ENCODE measurements at places on chromosomes 16 and 17.

GRCh38 chr16:74564451-74564984, 42.4 kb downstream of the GLG1 start:
- DNase-seq: no peak

DNA sequence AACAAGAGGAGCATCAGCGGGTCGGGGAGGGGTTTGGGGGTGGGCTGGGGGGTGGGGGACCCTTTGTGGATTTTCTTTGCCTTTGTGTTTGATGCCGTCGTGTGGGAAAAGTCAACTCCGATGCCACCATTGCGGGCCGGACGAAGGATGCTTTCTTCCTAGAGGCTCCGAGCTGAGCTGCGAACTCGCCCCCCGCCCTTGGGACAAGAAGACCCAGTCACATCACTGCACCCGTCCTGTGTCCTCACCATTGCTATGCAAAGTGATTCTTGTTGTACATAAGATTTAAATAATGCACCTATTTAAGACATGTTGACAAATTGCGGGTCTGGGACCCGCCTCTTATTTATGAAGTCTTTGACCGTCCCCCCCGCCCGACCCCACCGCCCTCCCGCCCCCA, 69.0 kb upstream of the PLCG2 start:
- DNase-seq: no peak

GRCh38 chr16:86632206-86632605, 53.9 kb downstream of the FOXL1 start:
- DNase-seq: no peak

- peak; percentile 80 for DNase-seq
Measured at GRCh38 chr16:30609002-30609925, 925 bp downstream of the ZNF689 start.

- DNase-seq: no peak
Measured at GRCh38 chr16:56363781-56364565, 61.4 kb downstream of the AMFR start.

DNA sequence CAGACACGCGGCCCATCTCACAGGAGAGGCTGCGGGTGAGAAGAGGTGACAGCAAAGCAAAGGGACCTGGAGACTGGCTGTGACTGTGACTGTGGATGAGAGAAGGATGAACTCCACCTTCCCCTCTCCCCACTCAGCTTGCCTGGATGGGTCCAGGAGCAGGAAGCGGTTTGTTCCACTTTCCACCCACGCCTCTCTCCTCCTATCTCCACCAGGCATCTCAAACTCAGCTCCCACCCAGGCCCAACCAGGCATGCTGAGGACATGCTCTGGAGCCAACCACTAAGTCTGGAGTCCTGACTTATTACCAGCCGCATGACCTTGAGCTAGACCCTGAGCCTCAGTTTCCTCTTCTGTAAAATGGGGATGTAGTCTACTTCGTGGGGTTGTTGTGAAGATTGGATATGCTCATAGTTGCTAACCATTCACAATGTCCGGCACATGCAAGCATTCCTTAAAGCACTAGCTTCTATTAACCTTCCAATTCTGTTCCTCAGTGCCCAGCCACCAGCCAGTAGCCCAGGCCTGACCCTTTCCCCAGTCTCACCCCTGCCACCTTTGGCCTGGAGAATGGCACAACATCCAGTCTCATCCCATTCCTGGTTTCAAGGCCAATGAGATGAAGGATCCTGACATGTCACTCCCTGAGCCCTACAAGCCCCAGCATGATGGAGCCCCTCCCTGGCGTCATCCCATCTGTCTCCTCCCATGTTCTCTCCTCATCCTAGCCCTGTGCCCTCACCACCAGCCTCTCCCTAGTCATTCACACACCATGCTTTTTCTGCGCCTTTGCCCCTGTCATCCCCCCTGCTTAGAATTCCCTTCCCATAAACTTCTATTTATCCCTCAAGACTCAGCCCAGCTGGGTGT, 2.3 kb downstream of the GAS2L2 start:
- DNase-seq: no peak

DNA sequence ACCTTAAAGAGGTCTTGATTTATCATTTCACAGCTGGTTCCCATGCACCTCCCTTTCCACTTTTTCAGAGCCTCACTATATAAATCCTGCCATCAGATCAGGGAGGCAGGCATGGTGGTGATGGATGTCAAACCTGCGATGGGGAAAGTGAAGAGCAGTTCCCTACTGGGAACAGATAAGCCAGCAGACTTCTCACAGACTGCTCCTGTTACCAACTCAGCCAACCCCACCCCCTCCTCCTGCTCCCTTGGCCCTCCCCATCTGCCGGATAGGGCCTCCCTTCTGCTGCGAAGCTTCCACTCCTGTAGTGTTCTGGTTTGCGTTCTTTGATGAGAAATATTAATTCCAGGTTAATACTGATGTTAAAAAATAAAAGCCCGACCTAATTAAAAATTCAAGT, 232.1 kb downstream of the STX8 start:
- DNase-seq: no peak

DNA sequence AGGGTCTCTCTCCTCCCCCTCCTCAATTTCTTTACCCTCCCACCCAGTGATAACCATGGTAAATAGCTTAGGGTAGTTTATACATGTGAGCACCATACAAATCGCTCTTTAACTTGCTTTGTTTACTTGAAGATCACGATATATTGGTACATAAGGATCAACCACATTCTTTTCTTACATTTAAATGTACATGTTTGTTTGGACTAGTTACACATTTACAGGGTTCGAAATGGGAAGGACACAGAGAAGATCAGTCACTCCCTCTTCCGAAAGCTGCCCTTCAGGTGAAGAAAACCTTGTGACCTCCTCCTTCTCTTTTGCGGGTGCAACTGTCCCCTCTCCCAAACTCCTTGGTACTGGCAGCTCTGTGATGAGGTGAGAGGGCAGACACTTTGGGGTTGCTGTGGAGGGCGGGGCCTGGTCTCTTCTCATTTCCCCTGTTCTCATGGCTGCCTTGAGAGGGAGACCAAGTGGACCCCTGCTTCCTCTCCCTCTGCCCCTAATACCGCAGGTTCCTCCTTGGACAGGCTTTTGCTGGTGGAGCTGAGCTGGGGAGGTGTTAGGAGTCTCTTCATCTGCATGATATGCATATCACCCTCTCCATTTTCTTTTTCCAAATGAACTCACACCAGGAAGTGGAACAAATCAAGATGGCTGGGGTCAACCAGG, 4.7 kb upstream of the PIK3R6 start:
- DNase-seq: no peak

DNA sequence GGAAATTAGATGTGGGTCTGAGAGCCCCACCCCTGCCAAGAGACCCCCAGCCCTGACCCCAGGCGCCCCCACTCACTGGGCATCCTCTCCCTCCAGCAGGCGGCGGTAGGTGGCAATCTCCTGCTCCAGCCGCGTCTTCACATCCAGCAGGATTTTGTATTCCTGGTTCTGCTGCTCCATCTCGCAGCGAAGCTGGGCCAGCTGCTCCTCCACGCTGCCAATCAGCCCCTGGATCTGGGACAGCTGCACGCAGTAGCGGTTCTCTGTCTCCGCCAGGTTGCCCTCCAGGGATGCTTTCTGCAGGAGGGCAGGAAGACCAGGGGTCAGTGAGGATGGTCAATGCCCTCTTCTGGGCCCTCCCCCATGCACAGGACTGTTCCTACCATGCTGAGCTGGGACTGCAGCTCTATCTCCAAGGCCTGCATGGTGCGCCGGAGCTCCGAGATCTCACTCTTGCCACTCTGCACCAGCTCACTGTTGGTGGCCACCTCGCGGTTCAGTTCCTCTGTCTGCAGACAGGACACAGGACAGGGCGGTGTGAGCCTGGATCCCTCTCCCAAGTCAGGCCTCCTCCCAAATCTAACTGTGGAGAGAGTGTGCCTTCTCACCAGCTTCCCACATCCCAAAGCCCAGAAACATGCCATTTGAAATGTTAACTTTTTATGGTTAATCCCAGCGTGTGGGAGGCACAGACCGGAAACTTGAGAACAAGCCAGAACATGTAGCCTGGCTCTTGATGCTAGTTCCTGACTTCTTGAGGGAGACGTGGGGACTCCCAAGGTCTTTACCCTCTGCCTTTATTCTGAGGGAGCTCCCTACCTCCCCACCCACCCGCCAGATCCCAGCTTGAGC, 3.6 kb downstream of the KRT17 start:
- DNase-seq: no peak

DNA sequence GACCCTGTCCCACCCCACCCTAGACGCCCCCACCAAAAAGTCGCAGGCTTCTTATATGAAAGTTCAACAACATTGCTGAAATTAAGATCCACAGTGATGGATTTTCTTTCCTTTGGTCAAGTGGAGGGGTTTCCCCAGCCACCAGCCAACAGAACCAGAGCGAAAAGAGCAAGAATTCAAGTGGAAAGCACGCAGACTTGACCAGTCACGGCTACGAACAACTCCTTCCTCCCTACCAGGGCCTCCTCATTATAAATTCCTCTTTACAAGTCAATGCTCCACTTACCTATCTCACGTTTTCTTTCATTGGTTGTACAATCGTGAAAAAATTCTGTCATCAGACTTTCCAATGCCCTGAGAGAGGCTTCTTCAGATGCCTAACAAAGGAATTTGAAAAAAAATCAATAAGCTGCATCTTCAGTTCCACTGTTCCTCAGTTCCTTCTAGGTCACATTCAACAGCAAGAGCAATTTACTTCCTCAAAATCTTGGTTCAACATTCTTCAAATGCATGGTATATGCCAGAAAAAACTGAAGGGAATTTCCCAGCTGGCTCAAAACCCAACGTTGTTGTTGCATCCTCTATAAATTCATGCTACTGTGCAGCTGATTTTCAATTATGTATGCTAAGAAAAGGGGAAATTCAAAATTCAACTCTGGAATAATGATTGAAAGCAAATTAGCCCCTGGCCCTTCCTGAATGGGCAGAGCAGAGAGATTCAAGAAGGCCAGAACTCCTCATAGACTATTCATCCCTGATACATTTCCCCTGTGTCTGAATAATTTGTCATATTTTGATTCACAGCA, 30.9 kb downstream of the XPO6 start:
- no peak for DNase-seq

DNA sequence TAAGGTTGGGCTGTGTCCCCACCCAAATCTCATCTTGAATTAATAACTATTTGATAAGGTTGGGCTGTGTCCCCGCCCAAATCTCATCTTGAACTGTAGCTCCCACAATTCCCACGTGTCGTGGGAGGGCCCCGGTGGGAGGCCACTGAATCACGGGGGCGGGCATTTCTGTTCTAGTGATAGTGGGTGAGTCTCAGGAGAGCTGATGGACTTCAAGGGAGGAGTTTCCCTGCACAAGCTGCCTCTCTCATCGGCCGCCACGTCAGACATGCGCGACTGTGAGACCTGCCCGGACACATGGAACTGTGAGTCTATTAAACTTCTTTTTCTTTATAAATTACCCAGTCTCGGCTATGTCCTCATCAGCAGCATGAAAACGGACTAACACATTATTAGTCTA, 44.9 kb upstream of the METRNL start:
- DNase-seq: no peak

DNA sequence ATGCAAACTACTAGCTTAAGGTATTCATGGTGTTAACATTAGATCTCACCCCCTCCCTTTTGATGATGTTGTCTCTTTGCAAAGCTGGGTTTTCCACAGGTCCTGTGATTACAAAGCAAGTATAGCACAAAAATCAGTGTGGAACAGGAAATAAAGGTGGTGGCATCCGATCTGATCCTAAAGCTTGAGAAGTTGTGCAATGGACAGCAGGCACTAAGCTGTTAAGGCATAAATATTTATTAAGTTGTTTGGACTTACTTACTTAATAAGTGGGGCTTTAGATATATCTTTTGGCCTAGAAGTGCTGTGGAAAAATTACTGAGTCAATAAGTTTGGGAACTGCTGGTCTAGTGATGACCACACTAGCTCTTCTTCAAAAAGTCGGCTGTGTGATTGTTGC, 5.0 kb downstream of the GLP2R start:
- no peak for DNase-seq

DNA sequence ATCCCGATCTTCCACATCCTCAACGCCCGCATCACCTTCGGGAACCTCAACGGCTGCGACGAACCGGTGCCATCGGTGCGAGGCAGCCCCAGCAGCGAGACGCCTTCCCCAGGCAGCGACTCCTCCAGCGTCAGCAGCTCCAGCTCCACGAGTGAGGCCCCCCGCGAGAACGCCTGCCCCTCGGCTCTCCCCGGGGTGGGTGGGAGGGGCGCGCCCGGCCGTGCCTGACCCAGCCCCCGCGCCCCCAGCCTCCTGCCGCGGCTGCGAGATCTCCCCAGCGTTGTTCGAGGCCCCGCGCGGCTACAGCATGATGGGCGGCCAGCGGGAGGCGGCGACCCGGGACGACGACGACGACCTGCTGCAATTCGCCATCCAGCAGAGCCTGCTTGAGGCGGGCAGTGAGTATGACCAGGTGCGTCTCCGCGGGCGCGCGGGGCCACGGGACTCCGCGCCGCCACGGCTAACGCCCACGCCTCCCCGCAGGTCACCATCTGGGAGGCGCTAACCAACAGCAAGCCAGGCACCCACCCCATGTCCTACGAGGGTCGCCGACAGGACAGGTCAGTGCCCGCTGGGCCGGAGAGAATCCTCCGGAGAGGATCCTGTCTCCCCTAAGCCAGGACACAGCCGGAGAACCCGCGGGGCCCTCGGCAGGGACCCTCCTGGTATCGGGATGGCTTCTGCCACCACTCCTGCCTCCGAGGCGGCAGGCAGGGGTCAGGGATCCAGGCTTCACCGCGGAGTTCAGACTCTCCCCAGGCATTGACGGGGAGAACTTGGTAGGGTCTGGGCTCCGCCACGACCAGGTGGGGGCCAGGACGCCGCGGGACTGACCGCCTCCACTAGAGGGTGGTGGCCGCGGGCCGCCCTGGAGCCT, 10.1 kb downstream of the CORO6 start:
- DNase-seq: peak; percentile 32

DNA sequence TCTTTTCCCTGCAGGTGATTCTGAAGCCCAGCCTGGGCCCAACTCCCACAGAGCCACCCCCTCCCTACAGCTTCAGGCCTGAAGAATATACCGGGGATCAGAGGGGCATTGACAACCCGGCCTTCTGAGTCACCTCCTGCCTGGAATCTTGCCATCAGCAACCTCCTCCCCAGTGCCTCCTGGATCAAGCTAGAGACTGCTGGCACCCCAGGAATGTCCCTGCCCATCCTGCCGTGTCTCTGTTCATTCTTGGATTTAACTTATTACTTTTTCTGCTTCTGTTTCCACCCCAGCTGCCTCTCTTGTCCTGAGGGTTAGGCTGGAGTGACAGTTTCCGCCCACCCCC, 4.9 kb downstream of the TMEM92 start:
- DNase-seq: no peak

- DNase-seq: no peak
Measured at GRCh38 chr17:10793816-10794215, 10.1 kb downstream of the TMEM238L start.

DNA sequence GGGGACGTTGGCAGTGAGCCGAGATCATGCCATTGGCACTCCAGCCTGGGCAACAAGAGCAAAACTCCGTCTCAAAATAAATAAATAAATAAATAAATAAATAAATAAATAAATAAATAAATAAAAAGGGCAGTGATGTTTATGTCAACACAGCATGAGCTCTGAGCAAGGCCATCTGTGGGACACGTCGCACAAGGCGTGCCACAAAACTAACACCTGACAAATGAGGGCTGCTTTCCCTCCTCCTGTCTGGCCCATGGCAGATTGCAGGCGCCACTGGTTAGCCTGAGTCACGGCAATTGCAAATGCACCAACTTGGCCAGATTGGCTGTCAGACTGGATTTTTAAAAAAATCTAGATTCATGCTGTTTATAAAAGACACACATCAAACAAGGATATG, 25.9 kb upstream of the SPNS3 start:
- DNase-seq: peak; percentile 73
